ENCODE measurements at places on chromosomes 12 and 14. TPM values are rescaled to one million over a fixed set of nuclear protein-coding genes. Genes with fewer than 3 reads are reported as not detected.
A peak's percentile ranks its signal among the peaks of the same experiment; 100 is the strongest.

The SLC4A8 gene
- 1.8 TPM for total RNA-seq

The SYNDIG1L gene
- total RNA-seq = not detected

The ADSS1 gene
- 2.7 TPM for total RNA-seq

The NAA30 gene
- 27.7 TPM for total RNA-seq

The SLC6A13 gene
- 0.11 TPM for total RNA-seq

The MSI1 gene
- not detected for total RNA-seq

DNA sequence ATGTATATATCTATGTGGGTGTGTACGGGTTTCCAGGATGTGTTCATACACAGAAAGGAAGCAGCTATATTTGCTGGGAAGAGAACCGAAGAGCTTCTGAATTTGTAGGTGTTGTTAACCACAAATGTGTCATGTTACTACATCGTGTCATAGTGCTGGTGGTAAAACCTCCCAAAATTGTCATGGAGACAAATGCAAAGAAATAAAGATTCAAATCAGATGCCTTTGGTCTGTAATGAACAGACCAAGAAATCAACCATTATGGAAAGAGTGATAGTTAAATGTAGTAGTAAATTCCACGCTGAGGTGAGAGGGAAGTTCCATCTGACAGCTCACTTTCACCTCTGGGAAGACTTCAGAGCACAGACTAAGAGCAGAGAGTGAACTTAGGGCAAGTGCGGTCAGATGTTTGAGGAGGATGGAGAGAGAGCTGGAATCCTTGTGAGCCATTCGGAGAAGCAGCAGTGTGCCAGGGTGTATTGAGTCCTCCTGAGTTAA lies 487.5 kb downstream of the TMEM121 start:
- H3K4me1 ChIP-seq = peaks cover 16% of the 10 kb centered on the region
- no peak overlapping the region for H3K4me3 ChIP-seq
- H3K27ac ChIP-seq = no peak overlapping the region
- no peaks in the 10 kb centered on the region for H3K27me3 ChIP-seq
- no peaks in the 10 kb centered on the region for H3K36me3 ChIP-seq
- no peak for DNase-seq

DNA sequence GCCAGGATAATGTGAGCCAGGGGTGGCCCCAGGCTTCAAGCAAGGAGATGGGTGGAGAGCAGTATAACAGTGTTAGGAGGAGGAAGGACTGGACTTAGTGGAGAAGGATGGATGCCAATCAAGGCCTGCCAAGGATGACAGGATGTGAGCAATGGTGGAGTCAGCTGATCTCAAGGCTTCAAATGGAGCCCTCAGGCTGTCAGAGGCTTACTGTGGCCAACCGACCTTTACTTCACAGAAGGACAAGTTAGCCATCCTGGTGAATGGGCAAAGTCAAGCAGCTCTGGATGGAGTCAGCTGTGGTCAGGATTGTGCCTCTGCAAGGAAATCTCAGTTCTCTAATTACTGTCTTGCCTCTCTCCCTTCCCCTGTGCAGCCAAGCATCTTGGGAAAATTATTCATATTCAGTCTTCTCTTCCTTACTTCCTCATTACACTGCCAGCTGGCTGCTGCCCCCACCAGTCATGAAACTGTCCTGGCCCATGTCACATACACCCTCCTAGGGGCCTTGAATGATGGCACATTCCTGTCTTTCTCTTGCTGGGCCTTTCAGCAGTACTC lies 7.6 kb upstream of the STAT6 start:
- no peaks in the 10 kb centered on the region for H3K27me3 ChIP-seq
- DNase-seq = no peak
- H3K4me3 ChIP-seq = no peak overlapping the region
- H3K36me3 ChIP-seq = no peaks in the 10 kb centered on the region
- no peak overlapping the region for H3K27ac ChIP-seq
- no peaks in the 10 kb centered on the region for H3K4me1 ChIP-seq

DNA sequence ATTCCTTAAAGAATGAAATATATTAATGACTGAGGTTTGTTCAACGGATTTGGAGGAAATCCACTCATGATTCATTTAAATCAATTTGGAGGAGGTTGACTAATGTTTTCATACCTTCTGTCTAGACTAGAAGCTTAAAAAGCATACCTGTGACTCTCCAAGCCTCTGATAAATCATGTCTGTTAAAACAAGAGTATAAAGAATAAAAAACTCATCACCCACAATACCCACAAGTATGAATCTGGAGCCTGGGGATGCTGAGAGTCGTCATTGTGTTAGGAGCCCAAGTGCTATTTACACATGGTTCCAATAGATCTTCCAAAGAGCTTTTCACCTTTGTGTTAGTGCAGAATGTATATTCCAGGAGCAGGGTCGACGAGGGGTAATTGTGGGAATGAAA lies 86.8 kb upstream of the ADAMTS20 start:
- H3K4me1 ChIP-seq = no peaks in the 10 kb centered on the region
- H3K36me3 ChIP-seq = no peaks in the 10 kb centered on the region
- no peak overlapping the region for H3K27ac ChIP-seq
- peaks cover 7% of the 10 kb centered on the region for H3K27me3 ChIP-seq

DNA sequence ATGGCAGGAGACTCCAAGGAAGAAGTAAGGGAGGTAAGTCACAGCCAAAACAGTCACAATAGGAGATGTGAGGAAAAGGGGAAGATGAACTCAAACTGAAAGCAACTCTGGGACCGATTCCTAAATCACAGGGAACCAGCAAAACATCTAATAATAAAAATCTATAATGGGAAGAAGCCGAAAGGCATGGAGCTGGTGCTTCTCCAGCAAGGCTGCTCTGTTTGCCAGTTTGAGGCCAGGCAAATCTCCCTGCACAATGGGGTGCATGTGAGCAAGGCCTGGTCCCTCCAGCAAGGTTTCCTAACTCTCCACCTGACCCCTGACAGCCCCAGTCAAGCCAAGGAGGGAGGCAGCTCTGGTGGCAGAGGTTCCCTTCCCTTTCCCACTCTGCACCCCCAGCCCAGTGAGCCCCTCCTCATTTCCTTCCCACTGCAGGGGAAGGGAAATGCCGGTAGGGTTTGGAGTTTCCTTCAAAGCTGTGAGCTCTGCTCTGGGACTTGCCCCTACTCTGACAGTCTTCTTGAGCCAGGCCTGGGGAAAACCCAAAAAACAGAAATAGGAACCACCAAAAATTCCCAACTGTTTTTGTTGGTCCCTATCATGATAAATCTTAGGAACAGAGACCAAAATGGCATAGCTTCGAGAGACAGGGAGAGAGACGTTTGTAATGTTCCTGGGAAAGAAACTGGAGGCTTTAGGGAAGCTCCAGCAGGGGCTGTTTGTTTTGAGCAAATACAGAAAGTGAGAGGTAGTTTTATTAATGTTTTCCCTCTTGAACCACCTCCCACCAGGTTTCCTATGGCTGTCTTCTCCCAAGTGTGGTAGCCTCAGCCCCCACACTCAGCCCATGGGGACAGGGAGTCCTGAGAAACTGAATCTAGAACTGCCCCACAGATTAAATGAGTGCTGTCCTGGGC lies 34.6 kb downstream of the FMNL3 start:
- peaks cover 3% of the 10 kb centered on the region for H3K36me3 ChIP-seq
- peaks cover 81% of the 10 kb centered on the region for H3K4me1 ChIP-seq
- no peak for DNase-seq
- peak overlapping the region; percentile 89 for H3K27ac ChIP-seq

- peaks cover 13% of the 10 kb centered on the region for H3K4me1 ChIP-seq
- no peak for DNase-seq
- H3K36me3 ChIP-seq = no peaks in the 10 kb centered on the region
- H3K4me3 ChIP-seq = no peak overlapping the region
Observed at GRCh38 chr12:79885911-79886490, 48.9 kb downstream of the PPP1R12A start.

DNA sequence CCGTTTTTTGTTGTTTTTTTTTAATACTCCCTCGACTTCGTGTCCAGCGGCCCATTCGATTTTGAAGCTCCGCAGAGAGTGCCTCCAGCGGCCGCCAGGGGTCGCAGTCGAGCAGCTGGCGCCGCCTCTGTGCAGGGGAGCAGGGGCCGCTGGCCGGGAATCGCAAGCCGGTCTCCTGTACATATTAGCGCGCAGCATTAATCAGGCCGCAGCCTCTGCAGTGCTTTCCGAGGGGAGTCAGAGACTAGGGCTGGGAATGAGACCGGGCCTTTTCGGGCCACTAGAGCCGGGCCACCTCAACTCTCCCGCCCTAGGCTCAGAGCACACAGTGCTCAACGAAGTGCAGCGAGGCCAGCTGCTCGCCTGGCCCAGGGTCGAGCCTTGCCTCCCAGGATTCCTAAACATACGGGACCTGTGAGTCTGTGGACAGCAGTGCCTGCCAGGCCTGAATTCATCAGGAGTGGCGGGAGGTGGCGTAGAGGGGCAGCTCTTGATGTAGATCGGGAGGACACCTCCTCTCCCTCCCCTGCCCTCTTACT lies 81.8 kb downstream of the EMP1 start:
- H3K27me3 ChIP-seq = peaks cover 42% of the 10 kb centered on the region
- H3K4me1 ChIP-seq = peaks cover 6% of the 10 kb centered on the region
- no peak overlapping the region for H3K4me3 ChIP-seq
- peak; percentile 70 for DNase-seq

- H3K36me3 ChIP-seq = peaks cover 72% of the 10 kb centered on the region
- no peaks in the 10 kb centered on the region for H3K27me3 ChIP-seq
- peak overlapping the region; percentile 45 for H3K27ac ChIP-seq
Observed at GRCh38 chr12:6457220-6457945, 5.5 kb downstream of the TAPBPL start.

DNA sequence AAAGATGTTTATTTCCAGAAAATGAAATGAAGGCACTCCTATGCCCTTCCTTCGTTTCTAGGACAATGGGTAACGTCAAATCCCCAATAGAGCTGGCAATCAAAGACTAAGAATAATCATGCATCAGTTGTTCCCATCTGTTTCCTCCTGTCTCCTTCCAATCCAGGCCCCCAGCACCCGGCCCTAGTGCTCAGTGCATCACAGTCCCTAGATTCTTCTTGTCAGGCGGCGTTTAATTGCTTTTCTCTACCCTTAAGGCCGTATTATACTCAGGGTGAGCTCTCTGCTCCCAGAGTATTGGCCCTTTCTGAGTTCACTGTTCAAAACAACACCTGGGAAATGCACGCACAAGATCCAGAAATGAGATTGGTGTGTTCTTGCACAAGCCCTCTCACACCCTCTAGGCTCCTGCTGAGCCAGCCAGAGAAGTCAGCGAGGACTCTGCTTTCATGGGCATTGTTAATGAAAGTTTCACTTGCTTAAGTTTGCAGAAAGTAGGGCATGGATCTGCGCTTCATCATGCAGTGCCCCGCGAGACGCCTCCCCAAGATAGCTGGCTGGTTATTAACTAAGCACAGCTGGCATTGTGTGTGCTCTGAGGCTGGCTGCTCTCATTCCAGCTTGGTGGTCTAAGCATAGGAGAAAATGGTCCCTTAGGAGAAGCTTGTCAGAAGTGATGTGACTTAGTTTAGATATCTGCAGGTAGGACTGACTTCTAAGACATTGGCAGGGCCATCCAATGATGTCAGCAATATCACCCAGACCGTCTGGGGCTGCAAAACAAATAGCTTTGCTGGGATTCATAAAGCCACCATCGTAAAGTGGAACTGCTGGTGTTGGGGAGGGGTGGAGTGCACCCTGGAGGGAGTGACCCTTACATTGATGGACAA lies 28.7 kb downstream of the CRACR2A start:
- no peaks in the 10 kb centered on the region for H3K27me3 ChIP-seq
- H3K4me1 ChIP-seq = peaks cover 18% of the 10 kb centered on the region
- H3K4me3 ChIP-seq = no peak overlapping the region
- DNase-seq = no peak
- H3K27ac ChIP-seq = no peak overlapping the region

- H3K27me3 ChIP-seq = no peaks in the 10 kb centered on the region
- peaks cover 24% of the 10 kb centered on the region for H3K4me1 ChIP-seq
- DNase-seq = no peak
- peaks cover 14% of the 10 kb centered on the region for H3K36me3 ChIP-seq
- H3K27ac ChIP-seq = no peak overlapping the region
Observed at GRCh38 chr14:71004481-71004880, 97.2 kb downstream of the PCNX1 start.

GRCh38 chr12:12216349-12217017 lies 50.4 kb downstream of the LRP6 start:
- DNase-seq = no peak
- no peaks in the 10 kb centered on the region for H3K4me1 ChIP-seq
- no peaks in the 10 kb centered on the region for H3K36me3 ChIP-seq
- H3K27me3 ChIP-seq = peaks cover 3% of the 10 kb centered on the region
